ENCODE measurements at places on chromosomes 16 and 17.

DNA sequence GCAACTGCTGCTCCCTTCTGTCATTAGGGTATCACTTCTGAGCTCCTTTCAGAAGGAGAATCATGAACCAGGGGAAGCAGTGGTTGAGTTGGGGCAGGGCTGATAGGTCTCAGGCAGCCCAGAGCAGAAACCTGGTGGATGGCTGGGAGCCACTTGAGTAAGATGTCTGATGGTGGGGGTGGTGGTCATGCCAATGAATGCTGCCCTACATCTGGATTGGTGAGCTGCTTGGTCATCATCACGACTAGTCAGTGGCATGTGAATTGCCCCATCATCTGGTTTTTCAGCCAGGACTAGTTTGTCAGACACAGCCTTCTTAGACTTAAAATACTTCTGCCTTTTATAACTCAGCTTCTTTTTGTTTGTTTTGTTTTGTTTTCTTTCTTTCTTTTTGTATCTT is 2.6 kb downstream of the GID4 start:
- no peak for DNase-seq

DNA sequence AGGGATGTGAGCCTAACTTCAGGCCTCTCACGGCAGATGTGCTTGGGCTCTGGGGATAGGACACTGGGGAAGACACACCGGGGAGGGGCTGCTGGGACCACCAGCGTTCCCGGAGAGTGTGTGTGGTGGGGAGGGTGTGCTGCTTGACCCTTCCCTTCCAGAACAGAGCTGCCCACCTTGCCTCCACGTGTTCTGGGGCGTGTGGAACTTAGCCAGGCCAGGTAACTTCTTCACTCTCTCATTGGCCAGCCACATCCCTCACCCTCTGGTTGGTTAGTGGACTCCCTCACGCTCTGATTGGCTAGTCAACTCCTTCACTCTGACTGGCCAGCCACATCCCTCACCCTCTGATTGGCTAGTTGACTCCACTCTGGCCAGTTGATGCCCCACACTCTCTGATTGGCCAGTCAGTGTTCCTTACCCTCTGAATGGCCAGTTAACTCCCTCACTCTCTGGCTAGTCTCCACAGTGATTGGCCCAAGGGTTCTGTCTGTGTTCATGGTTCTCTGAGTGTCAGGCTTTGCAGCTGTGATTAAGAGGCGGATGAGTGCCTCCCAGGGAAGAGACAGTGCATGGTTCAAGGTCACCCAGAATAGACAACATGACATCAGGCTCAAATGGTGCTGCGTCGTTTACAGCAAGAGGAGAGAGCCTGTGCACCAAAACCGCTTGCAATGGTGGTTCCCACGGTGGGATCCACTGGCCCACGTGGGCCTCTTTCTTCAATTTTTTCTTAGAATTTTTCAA is 10.0 kb downstream of the TMEM235 start:
- DNase-seq = no peak

DNA sequence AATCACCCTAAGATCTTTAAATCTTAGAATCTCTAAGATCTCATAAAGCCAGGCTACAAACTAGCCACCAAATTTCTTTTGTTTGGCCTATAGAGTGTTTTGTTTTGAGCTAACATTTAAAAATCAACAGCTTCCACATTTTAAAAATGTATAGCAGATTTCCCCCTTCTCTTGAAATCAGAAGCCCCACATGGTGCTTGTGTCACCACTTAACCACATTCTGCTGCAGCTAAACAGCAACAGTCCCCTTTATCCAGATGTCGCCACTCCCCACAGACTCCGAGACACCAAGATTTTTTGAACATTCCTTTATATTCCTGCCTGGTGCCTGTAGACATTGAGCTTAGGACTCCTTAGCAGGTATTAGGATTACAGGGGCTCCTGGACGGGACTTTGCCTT is 16.0 kb downstream of the GUCY2D start:
- no peak for DNase-seq

DNA sequence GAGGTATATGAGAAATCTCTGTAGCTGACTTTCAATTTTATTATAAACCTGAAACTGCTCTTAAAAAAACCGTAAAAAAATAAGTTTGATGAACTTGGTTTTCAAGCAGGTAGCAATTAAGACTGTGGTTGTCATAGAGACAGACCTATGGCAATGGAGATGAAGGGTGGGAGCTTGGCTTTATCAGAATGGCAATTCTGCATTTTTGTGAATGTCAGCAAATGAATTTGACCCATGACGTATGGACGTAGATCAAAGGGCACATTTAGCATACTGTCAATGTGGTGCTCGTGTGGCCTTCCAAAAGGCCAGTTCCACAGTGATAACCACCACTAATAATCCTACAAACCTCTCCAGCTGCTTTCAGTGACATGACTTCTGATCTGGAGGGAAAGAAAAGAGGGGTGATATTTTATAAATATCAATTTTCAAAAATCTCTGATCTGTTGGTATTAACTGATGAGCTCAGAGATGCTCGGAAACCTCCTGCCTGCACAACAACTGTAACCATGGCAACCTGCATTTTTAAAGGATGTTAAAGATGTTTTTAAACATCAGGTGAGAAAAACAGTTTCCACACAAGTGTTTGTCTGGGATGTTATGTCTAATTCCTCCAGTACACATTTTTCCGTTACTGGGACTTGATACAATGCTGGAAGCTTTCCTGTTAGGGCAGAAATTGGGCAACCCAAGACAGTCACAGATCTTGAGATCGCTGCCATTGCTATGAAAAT is 533.7 kb downstream of the CDH13 start:
- DNase-seq = no peak

GRCh38 chr16:28915181-28915580 is 9.9 kb downstream of the RABEP2 start:
- no peak for DNase-seq

DNA sequence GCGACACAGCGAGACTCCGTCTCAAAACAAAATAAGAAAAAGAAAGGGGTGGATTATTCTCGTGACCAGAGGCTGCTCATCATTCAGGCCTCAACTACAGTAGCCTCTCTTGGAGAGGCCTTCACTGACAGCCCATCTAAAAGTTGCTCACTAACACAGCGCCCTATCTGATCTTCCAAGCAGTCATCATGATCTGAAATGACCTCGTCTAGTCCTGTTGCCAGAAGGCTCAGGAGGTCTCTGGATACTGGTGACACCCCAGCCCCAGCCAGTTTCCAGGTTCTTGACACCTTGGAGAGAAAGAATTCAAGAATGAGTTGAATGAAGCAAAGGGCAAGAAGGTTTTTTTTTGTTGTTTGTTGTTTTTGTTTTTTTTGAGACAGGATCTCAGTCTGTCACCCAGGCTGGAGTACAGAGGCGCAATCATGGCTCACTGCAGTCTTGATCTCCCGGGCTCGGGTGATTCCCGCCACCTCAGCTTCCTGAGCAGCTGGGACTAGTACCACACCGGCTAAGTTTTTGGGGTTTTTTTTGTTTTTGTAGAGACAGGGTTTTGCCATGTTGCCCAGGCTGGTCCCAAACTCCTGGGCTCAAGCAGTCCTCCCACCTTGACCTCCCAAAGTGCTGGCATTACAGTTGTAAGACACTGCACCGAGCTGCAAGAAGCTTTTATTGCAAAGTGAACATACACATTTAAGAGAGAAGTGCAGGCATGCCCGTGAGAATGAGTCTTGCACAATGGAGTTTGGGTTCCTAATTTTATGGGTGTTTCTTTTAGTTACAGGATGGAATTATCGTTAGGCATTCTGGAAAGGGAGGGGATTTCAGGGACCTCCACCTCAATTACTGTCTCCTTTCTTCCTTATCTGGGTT is 2.7 kb upstream of the ZC3H7A start:
- DNase-seq = no peak

GRCh38 chr17:53353919-53354351 is 468.8 kb upstream of the KIF2B start:
- DNase-seq = no peak

DNA sequence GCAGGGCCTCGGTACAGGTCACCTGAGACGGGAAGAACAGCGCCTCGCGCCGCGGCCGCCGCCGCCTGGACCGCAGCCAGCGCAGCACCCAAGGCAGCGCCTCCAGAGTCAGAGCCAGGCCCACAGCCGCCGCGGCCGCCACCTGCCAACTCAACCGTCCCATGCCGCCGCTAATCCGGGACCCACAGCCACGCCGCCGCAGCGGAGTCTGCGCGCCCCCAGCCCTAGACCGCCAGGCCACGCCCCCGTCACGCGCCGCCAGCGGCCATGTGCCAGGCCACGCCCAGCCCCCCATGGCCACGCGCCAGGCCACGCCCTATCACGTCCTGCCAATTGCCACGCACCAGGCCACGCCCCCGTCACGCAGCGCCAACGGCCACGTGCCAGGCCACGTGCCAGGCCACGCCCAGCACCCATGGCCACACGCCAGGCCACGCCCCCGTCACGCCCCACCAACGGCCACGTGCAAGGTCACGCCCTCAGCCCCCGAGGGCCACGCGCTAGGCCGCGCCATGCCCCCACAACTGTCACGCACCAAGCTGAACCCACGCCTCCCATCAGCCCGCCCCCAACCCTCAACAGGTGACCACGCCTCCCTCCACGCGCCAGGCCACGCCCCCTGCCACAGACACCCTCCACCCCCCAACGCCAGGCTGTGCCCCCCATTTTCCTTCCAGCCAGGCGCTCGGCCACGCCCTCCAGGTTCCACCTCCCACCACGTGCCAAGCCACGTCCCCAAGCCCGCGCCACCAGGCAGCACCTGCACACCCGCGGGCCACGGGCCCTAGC is at the start of gene PLD6:
Gene PLD6, minus strand, starts transcription at position 210 of the 789 bp plus-strand sequence. Its CDS starts 47 bp downstream, at position 163.
- DNase-seq = peak; percentile 97

- DNase-seq = peak; percentile 91
These were observed at the start of gene PRKCB for GRCh38 chr16:23835390-23836077. Gene PRKCB (plus strand): TSS chr16:23835983.

- no peak for DNase-seq
These were observed 195.0 kb upstream of the CPHXL start for GRCh38 chr16:75921281-75921680.

DNA sequence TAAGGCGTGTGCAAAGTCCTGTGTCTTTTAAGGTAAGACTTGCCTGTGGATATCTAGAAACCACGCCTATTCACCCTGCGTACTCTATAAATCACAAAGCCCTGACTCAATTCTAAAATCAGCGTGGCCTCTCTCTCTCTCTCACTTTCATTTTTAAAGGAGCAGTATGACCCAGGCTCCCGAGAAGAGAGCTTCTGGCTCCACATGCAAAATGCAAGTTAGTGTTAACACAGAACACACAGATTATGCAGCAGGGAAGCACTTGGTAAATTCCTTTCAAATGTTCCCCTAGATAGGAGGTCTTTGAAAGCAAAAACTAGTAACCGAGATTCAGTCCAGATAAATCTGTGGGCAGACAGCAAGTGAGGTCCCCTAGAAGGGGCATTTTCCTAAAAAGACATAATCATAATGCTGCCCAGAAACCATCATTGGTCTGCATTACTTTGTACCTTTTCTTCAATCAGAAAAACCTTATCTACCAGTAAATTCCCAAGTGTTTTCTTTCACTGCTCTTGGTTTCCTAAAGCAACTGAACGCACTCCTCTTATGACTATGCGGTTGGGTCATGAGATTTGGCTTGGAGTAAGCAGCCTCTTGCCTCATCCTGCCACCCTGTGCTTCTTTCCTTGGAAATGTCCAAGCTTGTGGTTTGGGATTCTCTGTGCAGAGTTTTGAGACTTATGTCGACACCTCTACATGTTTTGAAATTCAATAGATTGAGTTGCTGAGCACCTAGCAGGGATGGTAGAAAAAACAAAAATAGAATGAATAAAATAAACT is 31.7 kb upstream of the KCNJ2 start:
- DNase-seq = no peak

- no peak for DNase-seq
These were observed 61.9 kb upstream of the CIBAR2 start for GRCh38 chr16:85173981-85174751.

DNA sequence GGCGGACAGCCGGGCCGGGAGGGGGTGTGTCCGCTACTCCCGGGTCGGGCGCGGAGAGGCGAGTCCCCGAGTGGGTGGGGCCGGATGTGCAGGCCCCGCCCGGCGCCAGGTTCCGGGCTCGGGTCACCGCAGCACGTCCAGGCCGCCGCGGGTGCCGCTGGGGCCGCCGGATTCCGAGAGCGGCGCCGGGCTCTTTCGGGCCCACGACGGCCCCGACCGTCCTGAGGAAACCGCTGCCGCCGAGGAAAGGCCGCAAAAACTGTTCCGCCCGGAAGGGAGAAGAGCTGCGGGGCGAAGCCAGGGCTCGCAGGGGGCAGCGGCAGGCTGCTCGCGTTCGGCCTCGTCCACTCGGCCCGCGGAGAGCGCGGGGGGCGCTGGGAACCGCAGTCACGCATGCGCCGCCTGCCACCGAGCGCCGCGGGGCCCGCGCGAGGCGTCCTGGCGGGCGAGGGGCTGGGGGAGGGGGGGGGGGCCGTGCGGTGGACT is at the start of gene ZKSCAN2:
Gene ZKSCAN2, minus strand, starts transcription at position 376 of the 486 bp plus-strand sequence. CDS start 718 bp downstream, outside the sequence.
- peak; percentile 82 for DNase-seq

DNA sequence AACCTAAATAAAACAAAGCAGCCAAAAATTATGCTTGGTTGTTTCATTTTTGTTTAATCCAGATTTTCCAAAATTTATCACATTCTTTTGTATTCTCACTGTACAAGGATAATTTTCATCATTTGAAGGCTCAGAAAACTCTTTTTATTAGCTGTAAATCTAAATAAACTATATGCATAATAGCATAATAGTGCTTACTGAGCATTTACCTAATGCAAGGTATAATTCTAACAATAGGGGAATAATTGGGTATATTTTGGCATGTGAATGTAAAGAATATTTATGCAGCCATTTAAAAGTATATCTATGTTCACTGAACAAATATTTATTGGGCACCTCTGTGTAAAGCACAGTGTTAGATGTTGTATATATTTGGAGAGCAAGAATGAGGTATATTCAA is 17.0 kb downstream of the PALB2 start:
- no peak for DNase-seq

- DNase-seq = no peak
These were observed 33.1 kb upstream of the PITPNM3 start for GRCh38 chr17:6589266-6589946.

GRCh38 chr17:57860414-57860999 is 10.7 kb upstream of the MRPS23 start:
- DNase-seq = no peak

GRCh38 chr16:66539623-66540469 is 10.1 kb downstream of the TK2 start:
- DNase-seq = no peak

DNA sequence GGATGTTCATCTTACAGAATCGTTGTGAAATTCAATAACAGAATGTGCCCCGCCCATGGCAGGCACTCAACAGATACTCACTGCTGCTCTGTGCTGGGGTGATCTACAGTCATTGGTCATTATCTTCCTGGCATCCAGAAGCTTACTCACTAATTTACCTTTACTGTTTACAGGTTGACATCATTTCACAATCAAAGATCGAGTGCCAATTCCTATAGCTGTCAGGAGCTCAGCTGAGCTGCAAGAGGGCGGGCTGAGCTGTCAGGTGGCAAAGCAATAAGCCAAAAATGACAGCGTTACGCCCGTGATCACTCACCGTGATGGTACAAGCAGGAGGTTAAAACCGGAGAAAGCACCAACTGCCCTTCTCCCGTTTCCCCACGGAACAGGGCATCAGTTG is 51.2 kb downstream of the LITAF start:
- DNase-seq = no peak

Data from activated naive CD4-positive, alpha-beta T cell treated with anti-CD3 and anti-CD28 coated beads, Interleukin-2, amount 50 U/mL, for 16 hours (primary cell).